Esophagus squamous epithelium (tissue), 5 donors: ENCODE measurements at places on chromosomes 11 and 22. TPM values are rescaled to one million over a fixed set of nuclear protein-coding genes. Genes with fewer than 3 reads are reported as not detected.

B3GAT1 gene
- total RNA-seq, result 0.38 TPM

MOV10L1 gene
- total RNA-seq, result 0.13 TPM

FZD4 gene
- total RNA-seq, result 14.3 TPM

PPP2R1B gene
- 17.6 TPM for total RNA-seq

IRAG1 gene
- total RNA-seq, result 48.4 TPM

GSTT2B gene
- total RNA-seq, result 3.1 TPM

GAB4 gene
- total RNA-seq, result not detected

APOA1 gene
- not detected for total RNA-seq

UBQLN3 gene
- total RNA-seq, result not detected

EXPH5 gene
- total RNA-seq, result 28.6 TPM

- no peak for DNase-seq
- no peaks in the 10 kb centered on the region for H3K27me3 ChIP-seq
- peaks cover 17% of the 10 kb centered on the region for H3K4me1 ChIP-seq
- H3K36me3 ChIP-seq, result no peaks in the 10 kb centered on the region
- H3K27ac ChIP-seq, result no peak overlapping the region
Observed at GRCh38 chr11:112176077-112176476, 765 bp downstream of the BCO2 start.

- DNase-seq, result no peak
- peak overlapping the region; percentile 97 for H3K27ac ChIP-seq
- peaks cover 13% of the 10 kb centered on the region for H3K36me3 ChIP-seq
- peak overlapping the region; percentile 82 for H3K4me3 ChIP-seq
Observed at GRCh38 chr11:65539744-65540289, 14.9 kb downstream of the SCYL1 start.

DNA sequence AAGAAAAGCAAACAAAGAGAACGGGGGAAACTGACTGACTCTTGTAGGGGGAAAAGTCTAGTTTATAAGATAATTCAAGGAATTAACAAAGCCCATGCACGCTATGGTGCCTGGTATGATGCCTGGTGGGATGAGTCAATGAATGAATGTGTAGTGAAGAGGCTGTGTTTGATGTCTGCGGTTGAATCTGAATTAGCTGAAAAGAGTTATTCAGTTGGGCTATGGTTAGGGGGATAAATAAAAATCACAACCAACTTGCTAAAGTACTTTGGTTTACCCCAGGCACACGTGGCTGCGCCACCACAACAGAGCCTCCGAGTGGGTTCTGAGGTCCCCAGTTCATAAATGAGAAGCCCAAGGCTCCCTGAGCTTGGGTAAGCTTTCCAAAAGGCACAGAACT lies 369.3 kb upstream of the SYN3 start:
- no peaks in the 10 kb centered on the region for H3K4me1 ChIP-seq
- no peak for DNase-seq
- H3K27me3 ChIP-seq, result no peaks in the 10 kb centered on the region
- no peak overlapping the region for H3K4me3 ChIP-seq
- H3K36me3 ChIP-seq, result no peaks in the 10 kb centered on the region

DNA sequence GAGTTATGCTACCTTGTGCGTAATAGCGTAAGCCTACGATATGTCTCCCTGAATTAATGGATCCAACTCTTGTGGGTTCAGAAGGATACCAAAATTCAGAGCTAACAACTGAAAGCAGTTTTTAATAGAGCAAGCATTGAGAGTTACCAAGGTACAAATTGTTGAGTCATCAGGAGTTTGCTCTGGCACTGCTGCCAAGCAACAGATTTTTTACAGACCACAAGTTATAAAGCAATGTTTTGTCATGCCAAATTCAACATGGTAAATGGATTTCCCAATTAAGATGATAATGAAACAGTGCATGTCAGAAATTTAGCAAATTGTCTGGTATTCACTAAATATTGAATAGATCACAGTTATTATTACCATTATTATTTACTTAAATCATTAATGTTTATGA lies 295.6 kb downstream of the NELL1 start:
- no peaks in the 10 kb centered on the region for H3K27me3 ChIP-seq
- DNase-seq, result no peak
- H3K4me3 ChIP-seq, result no peak overlapping the region
- no peaks in the 10 kb centered on the region for H3K36me3 ChIP-seq

GRCh38 chr11:112292785-112293407 lies 32.2 kb upstream of the PLET1 start:
- H3K4me3 ChIP-seq, result no peak overlapping the region
- no peaks in the 10 kb centered on the region for H3K36me3 ChIP-seq
- no peak for DNase-seq

DNA sequence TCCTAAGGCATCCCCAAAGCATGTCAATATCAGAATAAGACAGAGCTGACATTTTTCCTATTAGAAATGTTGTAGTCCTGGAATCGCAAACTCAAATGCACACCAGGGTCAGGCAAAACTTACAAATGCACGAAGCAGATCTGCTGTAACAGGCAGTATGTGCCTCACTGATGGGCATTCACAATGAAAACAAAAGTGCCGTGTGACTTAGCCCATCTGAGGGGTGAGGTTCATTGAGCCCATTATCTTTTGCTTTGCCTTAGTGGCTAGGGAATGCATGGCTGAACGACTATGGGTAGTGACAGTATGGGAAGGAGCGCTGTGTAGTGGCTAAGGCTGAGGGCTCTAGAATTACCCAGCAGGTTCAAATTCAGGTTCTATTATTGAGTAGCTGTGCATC lies 43.1 kb upstream of the RASSF10 start:
- H3K4me1 ChIP-seq, result peaks cover 19% of the 10 kb centered on the region
- DNase-seq, result no peak
- no peaks in the 10 kb centered on the region for H3K27me3 ChIP-seq
- H3K4me3 ChIP-seq, result no peak overlapping the region
- peaks cover 4% of the 10 kb centered on the region for H3K36me3 ChIP-seq
- H3K27ac ChIP-seq, result no peak overlapping the region

- H3K4me3 ChIP-seq, result no peak overlapping the region
- H3K36me3 ChIP-seq, result no peaks in the 10 kb centered on the region
- H3K27me3 ChIP-seq, result peaks cover 95% of the 10 kb centered on the region
Observed at GRCh38 chr11:2186669-2187279, 15.2 kb upstream of the TH start.

- peaks cover 51% of the 10 kb centered on the region for H3K27me3 ChIP-seq
- no peak overlapping the region for H3K27ac ChIP-seq
- DNase-seq, result no peak
- no peak overlapping the region for H3K4me3 ChIP-seq
Observed at GRCh38 chr11:34407121-34407813, 31.5 kb upstream of the CAT start.

- H3K4me3 ChIP-seq, result no peak overlapping the region
- H3K27me3 ChIP-seq, result no peaks in the 10 kb centered on the region
- H3K4me1 ChIP-seq, result no peaks in the 10 kb centered on the region
- no peaks in the 10 kb centered on the region for H3K36me3 ChIP-seq
- no peak overlapping the region for H3K27ac ChIP-seq
- no peak for DNase-seq
Observed at GRCh38 chr11:26112264-26112663, 219.7 kb upstream of the ANO3 start.

DNA sequence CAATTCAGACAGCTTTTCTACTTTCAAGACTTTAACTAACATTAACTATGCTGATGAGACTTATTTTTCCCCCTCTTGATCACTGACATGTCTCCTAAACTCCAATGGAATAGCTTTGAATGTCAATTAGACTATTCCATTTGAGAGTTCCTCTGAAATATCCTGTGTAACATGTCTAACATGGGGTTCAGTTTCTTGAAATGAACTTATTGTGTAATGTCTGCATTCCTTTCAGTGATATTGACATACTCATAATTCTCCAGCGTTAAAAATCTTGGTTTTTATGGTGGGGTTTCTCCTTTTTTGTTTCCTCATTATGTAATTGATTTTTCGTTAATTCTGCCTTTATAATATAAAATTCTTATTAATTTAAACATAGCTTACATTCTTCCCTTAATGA lies 37.7 kb upstream of the SPTBN2 start:
- no peaks in the 10 kb centered on the region for H3K36me3 ChIP-seq
- H3K27me3 ChIP-seq, result no peaks in the 10 kb centered on the region
- peaks cover 9% of the 10 kb centered on the region for H3K4me1 ChIP-seq
- H3K4me3 ChIP-seq, result no peak overlapping the region

GRCh38 chr11:112632866-112633505 lies 328.2 kb upstream of the NCAM1 start:
- H3K27me3 ChIP-seq, result peaks cover 7% of the 10 kb centered on the region
- no peaks in the 10 kb centered on the region for H3K36me3 ChIP-seq
- H3K4me1 ChIP-seq, result peaks cover 4% of the 10 kb centered on the region
- no peak for DNase-seq
- H3K4me3 ChIP-seq, result no peak overlapping the region
- H3K27ac ChIP-seq, result no peak overlapping the region

- H3K27me3 ChIP-seq, result no peaks in the 10 kb centered on the region
- no peak for DNase-seq
- H3K4me1 ChIP-seq, result no peaks in the 10 kb centered on the region
- H3K36me3 ChIP-seq, result no peaks in the 10 kb centered on the region
- H3K27ac ChIP-seq, result no peak overlapping the region
- no peak overlapping the region for H3K4me3 ChIP-seq
Observed at GRCh38 chr11:64103277-64103985, 62.5 kb downstream of the MACROD1 start.

DNA sequence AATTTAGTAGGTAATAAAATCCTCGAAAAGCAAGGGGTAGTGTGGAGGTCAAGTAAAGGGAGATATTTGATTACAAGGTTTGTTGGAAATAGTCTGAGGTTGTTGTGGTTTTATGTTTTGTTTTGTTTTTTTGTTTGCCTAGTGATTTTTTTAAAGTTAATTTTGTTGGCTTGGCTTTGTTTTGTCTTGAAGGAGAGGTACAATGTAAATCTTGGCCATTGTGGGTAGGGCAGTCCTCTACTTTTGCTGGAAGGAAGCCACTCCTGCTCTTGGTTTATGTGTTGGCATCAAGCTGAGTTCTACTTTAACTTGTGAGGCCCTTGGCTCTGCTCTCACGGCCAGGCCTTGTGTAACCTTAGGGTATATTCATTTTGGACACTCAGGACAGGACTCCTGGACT lies 3.2 kb downstream of the AMOTL1 start:
- H3K36me3 ChIP-seq, result no peaks in the 10 kb centered on the region
- H3K27me3 ChIP-seq, result no peaks in the 10 kb centered on the region
- no peak for DNase-seq
- peak overlapping the region; percentile 99 for H3K27ac ChIP-seq
- no peak overlapping the region for H3K4me3 ChIP-seq
- peaks cover 44% of the 10 kb centered on the region for H3K4me1 ChIP-seq
